ENCODE measurements at places on chromosomes 16 and 17.

DNA sequence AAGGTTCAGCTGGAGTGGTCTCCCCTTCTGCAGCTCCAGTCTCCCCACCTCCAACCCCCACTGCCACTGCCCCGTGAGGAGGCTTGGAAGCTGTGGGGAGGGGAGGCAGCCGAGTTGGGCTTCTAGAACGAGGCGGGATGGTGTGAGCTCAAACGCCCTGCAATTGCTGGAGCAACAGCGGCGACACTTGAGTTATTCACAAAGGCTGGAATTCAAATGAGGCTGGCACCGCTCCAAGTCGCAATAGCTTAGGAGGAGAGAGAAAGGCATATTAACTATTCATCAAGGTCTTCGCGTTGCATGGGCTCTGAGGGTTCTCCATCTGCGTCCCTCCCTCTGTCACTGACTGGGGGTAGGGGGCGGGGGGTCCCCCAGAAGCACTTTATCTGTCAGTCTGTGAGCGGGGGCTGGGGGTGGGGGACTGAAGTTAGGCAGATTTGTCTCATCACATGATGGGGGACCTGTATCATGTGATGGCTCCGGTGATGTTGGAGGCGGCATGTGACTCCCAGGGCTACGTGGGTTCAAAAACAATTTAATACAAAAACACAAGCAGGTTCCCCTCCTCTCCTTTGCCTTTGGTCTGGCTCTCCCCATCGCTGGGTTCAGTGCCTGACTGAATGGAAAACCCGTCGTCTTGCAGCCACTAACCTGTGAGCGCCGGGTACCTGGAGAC is 70.5 kb downstream of the RBBP6 start:
- DNase-seq = peak; percentile 22

- DNase-seq = no peak
These were observed 9.7 kb upstream of the ARL2BP start for GRCh38 chr16:57235128-57236021.

DNA sequence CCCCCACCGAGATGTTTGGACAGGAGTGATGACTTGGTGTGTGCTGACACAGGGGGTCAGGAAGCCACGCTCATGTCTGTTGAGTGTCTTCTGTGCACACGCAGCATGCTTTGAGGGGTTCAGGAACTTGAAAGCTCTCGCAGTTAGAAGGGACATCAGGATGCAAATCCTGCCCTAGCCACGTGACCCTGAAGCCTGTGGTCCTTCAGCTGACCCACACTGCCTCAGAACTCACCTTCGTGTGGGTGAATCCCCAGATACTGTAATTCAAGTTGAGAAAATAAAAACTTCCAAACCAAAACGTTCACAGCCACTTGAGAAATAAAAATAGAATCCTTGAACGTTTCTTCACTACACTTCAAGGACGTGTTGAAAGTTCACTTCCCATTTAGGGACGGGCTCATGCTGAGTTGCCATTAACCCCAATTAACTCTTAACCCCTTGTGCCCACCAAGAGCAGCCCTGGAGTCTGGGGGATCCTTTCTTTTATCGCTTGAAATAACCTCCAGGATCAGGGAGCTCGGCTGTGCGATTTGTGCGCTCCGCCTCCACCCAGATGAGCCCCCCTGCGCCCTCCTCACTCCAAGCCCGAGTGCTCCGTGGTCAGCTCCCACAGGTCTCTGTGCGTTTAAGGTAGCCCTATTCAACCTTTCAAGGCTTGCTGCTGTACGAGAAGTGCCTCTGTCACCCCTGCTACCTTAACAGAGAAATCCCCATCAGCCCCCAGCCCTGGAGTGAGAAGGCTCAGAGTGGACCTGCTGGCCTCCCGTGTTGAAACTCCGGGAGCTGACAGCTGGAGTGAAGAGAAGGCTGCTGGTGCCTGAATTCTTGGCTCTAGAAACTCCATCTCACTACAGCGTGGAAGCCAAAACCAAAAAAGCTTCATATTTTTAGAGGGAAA is 36.2 kb upstream of the NAT9 start:
- no peak for DNase-seq

GRCh38 chr17:9203771-9204425 is 182.6 kb downstream of the NTN1 start:
- no peak for DNase-seq

GRCh38 chr17:67675481-67675880 is 42.3 kb upstream of the NOL11 start:
- no peak for DNase-seq
